ENCODE measurements at places on chromosomes 2 and 18.

GRCh38 chr18:10085876-10086275, 172.1 kb downstream of the VAPA start:
- DNase-seq, result no peak

GRCh38 chr2:240711701-240712100, 20.0 kb downstream of the AQP12A start:
- no peak for DNase-seq

DNA sequence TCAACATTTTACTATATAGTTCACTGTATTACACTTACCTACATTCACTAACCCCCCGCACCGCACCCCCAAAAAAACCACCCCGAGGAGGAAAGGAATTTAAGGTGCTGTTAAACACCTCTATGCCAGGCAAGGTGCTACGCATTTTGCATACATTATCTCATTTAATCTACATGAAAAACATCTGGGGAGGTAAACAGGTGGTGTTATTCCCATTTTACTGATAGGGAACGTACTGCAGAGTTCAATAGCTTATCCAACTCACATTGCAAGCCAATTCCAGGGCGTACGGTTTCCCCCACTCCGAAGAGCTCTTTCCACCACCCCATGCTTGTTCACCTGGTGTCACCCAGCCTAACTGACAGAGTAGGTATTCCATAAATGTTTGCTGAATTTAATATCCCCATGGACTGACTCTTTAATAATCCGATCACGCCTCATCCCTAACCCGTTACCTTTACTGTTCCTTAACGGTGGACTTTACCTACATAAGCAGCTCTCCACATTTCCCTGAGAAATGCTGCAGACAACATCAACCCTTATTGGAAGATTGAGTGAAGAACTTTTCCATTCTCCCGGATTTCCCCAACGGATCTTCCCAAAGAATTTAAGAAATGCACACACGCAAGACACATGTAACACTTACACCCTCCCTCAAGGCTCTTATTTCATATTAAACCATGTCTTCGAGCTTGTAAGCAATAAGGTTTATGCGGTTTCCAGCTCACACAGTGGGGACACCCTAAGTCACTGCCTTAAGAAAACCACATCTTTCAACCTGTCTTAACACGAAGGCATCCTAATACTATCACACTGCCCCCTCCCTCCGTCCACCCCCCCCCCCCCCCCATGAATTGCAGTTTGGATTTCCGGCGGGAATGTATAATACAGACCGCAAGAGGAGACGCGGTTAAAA, 1.2 kb downstream of the RAPH1 start:
- peak; percentile 28 for DNase-seq

DNA sequence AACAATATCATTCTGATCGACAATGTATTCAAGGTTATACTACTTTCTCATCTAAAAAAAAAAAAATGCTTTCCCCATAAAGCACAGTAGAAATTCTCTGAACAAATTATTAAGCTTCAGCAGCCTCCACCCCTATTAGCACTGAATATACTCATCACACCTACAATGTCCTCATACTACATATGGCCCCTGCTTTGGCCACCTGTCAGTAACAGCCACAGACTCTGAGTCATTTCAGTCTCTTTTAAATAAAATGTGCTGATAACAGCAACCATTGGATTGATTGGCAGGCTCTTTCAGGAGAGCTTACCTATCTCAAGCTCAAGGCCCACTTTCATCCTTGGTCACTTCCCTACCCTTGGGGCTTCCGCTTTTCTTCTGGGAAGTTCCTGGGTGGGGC, 236.7 kb downstream of the TMX3 start:
- no peak for DNase-seq

GRCh38 chr2:122422384-122422991, 667.0 kb downstream of the TSN start:
- no peak for DNase-seq
